Renal cortical epithelial cell (primary cell): ENCODE measurements at places on chromosomes 6 and 20. TPM values are rescaled to one million over a fixed set of nuclear protein-coding genes. Genes with fewer than 3 reads are reported as not detected.

DNA sequence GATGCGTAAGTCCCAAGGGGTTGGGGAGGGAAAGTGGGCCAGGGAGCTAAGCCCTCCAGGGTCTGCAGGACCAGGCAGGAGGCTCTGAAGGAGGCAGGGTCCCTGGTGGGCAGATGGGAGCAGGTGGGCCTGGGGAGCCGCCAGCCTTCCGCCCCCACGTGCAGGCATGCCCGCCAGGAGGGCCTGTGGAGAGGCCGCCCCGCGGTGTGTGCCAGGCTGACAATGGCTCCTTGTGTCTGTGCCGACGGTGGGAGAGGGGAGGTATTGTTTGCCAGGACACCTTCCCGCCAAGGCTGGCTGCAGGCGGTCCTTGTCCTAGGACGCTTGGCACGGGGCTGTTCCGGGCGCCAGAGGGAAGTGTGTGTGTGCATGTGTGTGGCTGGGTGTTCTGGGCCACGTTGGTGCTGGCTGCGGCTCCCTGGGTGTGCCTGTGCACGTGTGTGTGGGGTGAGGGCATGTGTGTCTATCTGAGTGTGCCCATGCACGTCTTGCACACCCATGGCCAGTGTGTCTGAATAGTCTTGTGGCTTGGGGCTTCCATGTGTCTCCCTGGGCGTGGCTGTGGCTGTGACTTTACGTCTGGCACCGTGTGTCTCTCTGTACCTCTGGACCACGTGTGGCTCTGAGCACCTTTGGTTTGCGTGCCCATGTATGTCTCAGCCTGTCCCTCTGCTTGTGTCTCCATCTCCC, 153.0 kb downstream of the CEBPB start:
- no peak for DNase-seq

GPR6 gene
- not detected in 2 replicates for total RNA-seq

DNA sequence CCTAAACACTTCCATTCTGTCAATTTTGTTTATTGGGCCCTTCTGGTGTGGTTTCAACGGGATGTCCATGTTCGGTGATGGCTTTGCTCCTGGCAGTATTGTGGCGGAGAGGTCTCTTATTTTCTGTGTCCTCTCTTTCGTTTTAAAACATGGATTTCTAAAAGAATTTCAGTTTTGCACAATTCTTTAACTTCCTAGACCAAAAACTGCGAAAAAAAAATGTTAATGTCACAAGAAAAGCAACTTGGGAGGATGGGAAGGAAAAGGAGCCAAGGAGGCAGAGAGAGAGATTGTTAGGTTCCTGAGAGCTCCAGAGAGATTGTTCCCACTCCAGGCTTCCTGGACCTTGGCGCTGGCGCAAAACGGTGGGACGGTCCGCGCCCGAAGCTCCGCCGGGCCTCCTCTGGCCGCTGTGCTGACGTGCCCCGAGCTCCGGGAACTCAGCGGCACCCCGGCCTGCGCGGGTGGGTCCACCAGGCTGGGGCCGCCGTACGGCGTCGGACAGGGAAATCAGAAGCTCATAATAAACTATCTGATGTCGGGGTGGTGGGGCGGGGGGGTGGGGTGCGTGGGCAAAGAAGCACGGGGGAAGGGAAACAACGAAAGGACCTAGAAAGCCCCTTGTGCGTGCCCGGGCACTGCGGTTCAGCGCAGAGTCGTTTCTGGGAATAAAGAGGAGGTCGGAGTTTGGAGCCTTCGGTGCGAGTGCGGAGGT, 951 bp upstream of the OLIG3 start:
- no peak for DNase-seq

GRCh38 chr6:169997187-169997929, 245.9 kb downstream of the ERMARD start:
- no peak for DNase-seq

LHFPL5 gene
- total RNA-seq, result 0.10 TPM in 1 of 2 replicates, not detected in the other

GRCh38 chr6:150992703-150993102, 127.2 kb downstream of the MTHFD1L start:
- no peak for DNase-seq

PNPLA1 gene
- not detected in 2 replicates for total RNA-seq

C6orf47 gene
- total RNA-seq, result 28.6 and 32.0 TPM in 2 replicates

PRL gene
- not detected in 2 replicates for total RNA-seq

- peak; percentile 73 for DNase-seq
These were observed 23.7 kb downstream of the PEX7 start for GRCh38 chr6:136846046-136846445.

ARMC12 gene
- 0.35 and 0.87 TPM in 2 replicates for total RNA-seq

INSM1 gene
- total RNA-seq, result not detected in 2 replicates

- no peak for DNase-seq
These were observed 5.6 kb upstream of the NKAIN4 start for GRCh38 chr20:63259734-63260460.

GRCh38 chr6:87279196-87279595, 43.2 kb upstream of the SMIM8 start:
- no peak for DNase-seq

DNA sequence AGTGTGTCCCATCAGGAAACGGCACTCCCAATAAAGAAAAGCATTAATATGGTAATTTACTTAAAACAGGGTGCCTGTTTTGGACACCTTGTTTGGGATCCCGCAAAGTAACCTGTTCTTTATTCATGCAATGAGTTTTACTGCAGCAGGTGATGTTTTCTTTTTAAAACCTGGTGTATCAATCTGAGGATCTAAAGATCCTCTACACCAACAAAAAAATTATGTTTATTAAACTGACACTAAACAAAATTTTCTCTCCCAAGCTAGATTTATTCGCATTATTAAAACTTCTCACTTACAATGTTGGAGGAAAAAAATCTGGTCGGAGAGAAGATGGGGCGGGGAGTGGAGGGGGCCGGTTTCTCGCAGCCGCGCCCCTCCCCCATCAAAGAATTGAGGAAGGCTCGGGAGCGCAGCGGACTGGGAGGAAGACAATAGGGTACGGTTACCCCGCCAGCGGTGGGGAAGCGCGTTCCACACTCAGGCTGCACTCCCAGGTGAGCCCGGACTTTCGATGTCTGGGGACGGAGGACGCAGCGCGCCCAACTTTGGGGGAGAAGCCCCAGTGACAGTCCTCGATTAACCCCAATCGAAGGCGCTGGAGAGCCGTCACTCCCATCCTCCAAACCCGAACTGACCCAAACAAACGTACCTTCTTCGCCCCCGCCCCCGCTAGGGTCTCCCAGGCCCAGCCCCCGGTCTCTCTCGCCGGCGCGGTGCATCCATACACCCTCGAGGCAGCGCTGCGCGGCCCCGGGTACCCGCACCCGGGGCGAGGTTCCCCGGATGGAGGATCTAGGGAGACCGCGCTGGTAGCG, 1.3 kb downstream of the CD24 start:
- DNase-seq, result no peak

GRCh38 chr20:45090481-45090880, 10.4 kb downstream of the KCNS1 start:
- no peak for DNase-seq

DNA sequence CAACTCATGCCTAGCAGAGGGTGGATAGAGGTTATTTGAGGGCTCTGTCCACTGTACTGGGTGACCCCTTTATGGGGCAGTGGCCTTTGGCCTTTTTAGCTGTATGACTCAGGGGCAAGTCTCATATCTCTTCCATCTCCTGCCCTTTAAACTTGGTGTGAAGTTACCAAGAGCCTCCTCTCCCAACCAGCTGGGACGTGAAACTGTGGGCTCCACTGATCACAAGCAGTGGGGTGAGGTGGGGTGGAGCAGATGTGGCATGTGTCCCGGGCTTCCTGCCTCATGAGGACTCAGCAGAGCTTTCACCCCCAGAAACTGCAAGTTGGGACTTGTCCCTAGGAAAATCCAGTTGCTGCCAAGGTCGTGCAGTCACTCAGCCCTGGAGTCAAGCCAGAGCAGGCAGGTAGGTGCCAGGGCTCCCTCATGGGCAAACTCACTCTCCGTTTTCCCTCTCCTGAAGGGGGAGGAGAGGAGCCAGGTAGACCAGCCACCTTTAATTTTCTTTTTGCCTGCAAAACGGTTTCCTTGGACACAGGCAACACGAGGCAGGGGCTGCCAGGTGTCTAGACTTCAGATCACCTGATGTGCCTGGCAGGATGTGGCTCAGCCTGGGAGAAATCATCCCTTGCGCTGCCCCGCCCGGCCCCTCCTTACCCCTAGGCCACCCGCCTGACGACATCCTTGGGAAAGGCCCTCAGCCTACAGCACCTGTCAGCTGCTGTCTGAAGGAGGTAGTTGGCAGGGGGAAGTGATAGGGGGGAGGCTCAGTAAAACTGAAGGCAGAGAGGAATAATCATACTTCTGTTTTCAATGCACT, 4.0 kb downstream of the CDKN1A start:
- no peak for DNase-seq

GRCh38 chr6:16438718-16439591, 200.6 kb downstream of the GMPR start:
- DNase-seq, result peak; percentile 14

GRCh38 chr20:23446505-23446904, 6.2 kb downstream of the CST11 start:
- peak; percentile 75 for DNase-seq

- DNase-seq, result no peak
These were observed 66.1 kb downstream of the TRMT11 start for GRCh38 chr6:126052485-126052884.

TCP11 gene
- total RNA-seq, result 0.60 and 0.87 TPM in 2 replicates

TBX18 gene
- total RNA-seq, result 2.3 and 2.4 TPM in 2 replicates
